ENCODE measurements at places on chromosomes 2 and 18.

- DNase-seq: no peak
Measured at GRCh38 chr18:37253394-37254235, 312.0 kb downstream of the CELF4 start.

DNA sequence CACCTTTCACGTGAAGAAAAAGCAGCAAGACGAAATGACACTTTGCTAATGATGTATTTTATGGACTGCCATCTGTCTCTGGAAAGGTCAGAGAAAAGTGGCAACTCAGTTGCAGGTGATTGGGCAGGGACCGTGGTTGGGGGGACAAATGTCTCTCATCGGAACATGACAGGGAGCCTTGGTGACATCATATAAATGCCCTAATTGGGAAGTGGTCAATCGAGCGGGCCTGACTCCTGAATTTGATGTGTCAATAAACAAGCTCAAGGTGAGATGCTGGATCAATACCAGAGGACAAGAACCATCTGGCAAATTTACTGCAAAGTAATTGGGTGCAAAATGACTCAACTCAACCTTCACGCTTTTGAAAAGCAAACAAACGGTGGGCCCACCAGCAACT is 151.9 kb upstream of the SKOR2 start:
- no peak for DNase-seq

GRCh38 chr2:233012301-233012971 is 620 bp downstream of the NGEF start:
- no peak for DNase-seq

- DNase-seq: no peak
Measured at GRCh38 chr2:17136231-17136630, 382.0 kb downstream of the RAD51AP2 start.

GRCh38 chr2:28901841-28902240 is 7.4 kb downstream of the WDR43 start:
- no peak for DNase-seq

DNA sequence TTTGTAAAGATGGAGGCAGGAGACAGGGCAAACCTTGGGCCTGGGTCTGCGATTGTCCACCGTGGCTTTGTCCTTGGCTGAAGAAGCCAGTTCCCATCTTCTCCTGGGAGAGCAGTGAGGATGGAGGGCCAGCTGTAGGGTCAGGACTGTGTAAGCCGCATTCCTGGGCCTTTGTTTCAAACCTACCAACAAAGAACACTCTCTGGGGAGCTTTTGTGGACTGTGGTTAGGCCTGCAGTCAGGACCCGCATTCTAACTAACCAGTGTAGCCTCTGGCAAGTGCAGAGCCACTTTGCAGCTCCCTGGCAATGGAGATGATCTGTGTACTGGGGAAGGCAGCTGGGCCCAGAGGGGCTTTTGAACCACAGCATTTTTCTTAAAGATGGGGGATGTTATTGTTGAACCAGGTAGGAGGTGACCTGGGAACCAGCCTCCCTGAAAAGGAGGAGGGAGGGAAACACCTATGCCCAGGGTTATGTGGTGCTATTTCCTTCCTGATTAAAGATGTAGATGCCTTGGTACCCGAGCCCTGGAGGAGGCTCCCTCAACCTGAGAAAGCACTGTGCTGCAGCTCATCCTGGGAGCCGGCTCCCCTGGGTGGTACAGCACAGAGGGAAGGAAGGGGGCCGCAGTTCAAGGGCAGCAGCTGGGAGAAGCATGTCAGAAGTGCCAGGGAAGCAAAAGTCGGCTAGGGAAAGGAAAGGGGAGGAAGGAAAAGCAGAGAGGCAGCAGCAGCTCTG is 12.7 kb upstream of the SMAD4 start:
- peak; percentile 19 for DNase-seq

DNA sequence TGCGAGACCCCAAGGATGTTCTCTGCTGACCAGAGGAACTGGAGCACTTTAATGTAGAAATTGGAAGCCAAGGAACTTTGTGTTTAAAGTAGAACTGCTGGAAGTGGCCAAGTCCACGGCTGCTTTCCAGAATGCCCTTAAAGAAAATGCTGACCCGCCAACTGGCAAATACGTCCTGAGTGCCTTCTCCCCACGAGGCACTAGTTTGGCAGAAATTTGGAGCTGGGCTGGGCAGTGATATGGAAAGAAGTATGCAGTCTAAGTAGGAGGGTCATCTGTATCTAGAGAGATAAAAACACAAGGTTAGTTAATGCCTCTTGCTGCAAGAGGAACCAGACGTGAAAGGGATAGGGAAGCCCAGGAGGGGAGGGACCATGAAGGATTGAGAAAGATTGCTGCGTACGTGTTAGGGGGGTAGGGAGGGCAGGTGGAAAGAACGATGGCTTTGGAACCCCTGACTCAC is 59.3 kb upstream of the RFX8 start:
- DNase-seq: no peak

GRCh38 chr2:56268856-56269255 is 85.1 kb downstream of the CCDC85A start:
- DNase-seq: no peak

- no peak for DNase-seq
Measured at GRCh38 chr18:75218065-75218923, 7.7 kb downstream of the TSHZ1 start.

- no peak for DNase-seq
Measured at GRCh38 chr18:69677595-69677994, 270.1 kb downstream of the CD226 start.

DNA sequence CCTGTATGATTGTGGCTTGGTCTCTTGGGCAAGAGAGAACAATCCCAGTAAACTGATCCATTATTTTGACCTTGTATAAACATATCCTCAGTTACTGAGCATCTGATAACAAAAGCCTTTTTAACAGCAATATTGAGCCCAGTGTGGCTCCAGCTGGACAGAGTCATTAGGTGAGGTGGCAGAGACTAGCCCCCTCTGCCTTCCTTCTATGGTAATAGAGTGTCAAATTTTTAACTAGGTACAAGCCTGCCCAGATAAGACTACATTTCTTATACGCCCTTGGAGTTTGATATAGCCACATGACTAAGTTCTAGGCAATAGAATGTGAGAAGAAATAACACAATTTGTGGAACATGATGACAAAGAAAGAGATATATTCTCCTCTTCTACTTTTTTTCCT is 56.2 kb downstream of the HNMT start:
- no peak for DNase-seq

- DNase-seq: no peak
Measured at GRCh38 chr2:100563407-100564247, 834 bp downstream of the PDCL3 start.

GRCh38 chr2:222424729-222425671 is 657 bp downstream of the SGPP2 start:
- DNase-seq: no peak

DNA sequence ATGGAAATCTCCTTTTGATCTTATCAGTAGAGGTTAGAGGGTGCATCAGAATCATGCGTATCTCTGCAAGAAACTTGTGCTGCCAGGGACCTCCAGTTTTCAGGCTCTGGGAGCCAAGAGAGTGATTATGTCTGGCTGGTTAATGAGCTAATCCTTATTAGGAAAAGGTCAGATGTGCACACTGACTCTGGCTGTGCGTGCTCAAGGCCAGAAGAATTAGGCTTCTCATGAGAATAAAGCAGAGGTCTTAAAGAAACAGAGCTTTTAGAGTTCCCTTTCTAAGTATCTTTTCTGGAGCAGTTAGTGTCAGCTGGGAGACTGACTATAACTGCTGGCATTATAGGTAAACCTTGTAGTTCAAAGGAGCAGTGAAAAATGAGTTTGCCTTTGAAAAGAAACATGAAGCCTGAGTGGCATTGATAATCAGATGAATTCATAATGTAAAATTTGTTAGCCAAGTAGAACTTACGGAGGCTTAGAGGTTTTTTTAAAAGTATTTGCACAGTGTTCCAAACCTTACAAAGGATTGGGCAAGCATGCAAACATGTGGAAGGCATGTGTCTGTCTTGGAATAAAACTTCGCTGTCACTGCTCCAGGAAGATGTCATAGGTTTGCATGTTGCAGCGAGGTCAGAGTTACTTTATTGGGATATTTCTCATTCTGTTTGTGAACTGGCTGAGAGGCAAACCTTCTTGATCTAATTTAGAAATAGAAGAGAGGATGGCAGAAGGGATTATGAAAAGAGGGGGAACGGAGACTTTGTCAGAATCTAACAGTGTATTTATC is 151.7 kb downstream of the ARHGAP28 start:
- DNase-seq: peak; percentile 92

GRCh38 chr2:114068438-114068837 is 178.5 kb downstream of the ACTR3 start:
- no peak for DNase-seq

- no peak for DNase-seq
Measured at GRCh38 chr2:163252199-163252598, 413.6 kb upstream of the KCNH7 start.

GRCh38 chr2:776487-776886 is 99.3 kb upstream of the TMEM18 start:
- no peak for DNase-seq

GRCh38 chr2:224196810-224197209 is 157.7 kb upstream of the SERPINE2 start:
- DNase-seq: no peak

- DNase-seq: no peak
Measured at GRCh38 chr2:235733761-235734160, 239.9 kb downstream of the AGAP1 start.

DNA sequence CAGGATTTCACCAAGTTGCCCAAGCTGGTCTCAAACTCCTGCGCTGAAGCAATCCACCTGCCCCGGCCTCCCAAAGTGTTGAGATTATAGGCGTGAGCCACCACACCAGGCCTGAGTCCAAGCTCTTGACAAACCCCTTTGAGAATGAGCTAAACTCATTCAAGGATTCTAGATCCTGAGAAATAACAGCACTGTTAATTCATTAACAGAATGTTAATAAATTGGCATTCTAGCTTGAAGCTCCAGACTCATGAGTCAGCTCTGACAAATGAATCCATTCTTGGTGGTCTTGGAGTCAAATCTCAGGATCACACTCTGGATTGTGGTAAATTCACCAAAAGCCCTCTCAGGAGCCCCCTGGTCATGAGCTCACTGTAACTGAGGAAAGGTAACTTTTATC is 1.8 kb downstream of the NARS1 start:
- no peak for DNase-seq

- no peak for DNase-seq
Measured at GRCh38 chr2:161990036-161990435, 84.0 kb downstream of the DPP4 start.

DNA sequence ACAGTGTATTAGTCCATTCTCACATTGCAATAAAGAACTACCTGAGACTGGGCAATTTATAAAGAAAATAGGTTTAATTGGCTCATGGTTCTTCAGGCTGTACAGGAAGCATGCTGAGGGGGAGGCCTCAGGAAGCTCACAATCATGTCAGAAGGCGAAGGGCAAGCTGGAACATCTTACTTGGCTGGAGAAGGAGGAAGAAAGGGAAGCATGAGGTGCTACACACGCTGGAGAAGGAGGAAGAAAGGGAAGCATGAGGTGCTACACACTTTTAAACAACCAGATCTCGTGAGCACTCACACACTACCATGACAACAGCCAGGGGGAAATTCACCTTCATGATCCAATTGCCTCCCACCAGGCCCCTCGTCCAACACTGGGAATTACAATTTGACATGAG is 95.3 kb upstream of the FAM110C start:
- DNase-seq: no peak

- DNase-seq: no peak
Measured at GRCh38 chr2:34604164-34604563, 1005.1 kb upstream of the FAM98A start.

- no peak for DNase-seq
Measured at GRCh38 chr2:13014783-13015182, 298.0 kb downstream of the TRIB2 start.

GRCh38 chr2:218216336-218216673 is 684 bp upstream of the ARPC2 start:
- DNase-seq: no peak

GRCh38 chr2:60759654-60760053 is 3.6 kb downstream of the PAPOLG start:
- no peak for DNase-seq

DNA sequence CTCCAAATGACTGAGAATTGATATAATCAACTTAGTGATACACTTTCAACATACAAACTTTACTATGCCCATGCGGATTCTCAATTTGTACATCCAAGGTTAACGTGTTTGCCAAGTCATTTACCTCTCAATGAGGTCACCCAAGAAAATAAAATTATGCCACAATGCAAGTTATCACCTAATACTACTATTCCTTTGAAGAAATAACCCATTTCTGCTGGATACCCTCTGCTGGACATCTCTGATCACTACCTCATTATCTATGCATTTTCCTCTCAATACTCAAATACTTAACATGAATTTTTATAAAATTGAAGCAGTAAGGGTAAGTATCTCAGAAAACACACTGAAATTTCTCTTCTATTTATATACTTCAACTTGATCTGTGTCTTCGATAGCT is 12.7 kb downstream of the HNRNPLL start:
- DNase-seq: no peak

DNA sequence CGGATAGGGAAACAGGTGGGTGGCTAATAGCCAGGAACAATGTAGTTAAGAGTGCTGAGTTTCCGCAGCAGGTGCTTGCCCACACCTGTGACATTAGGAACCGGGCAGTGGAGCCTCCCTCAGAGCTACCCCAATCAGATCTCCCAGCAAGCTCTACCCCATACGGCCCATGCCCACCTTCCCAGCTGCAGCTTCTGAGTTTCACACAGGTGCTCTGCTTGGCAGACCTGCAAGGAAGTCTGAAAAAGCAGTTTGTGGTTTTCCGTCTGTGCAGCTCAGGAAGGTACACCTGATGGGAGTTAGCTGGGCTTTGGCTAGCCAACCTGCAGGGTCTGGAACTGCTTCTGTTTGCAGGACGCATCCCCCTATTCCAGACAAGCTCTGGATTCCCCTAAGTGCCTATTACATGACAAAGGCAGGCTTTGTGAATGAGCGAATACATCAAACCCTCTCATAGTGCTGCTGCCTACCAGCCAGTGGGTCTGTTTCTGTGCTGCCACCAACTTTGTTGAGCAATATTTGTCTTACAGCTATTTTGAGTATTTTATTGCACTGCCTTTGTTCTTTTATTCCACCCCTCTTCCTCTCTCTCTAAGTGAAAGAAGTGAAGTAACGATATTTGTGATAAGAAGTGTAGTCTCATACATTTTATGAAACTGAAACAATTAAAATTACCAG is 24.7 kb upstream of the CEP68 start:
- DNase-seq: no peak

DNA sequence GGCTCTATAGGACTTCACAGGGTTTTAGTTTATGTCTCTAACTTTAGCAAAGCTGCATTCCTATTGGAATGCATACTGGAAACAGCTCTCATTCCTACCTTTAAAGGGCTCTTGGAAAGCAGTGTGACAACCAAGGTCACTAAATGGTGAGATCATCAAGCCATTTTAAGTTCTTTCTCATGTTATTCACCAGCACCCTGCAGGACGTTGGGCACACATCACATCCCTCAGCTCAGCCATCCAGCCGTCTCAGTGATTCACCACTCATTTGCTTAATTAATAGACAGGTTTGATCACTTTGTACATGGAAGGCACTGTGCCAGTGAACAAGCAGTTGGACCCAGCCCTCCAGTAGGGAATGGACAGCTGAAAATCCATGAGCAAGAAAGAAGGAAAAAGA is 32.2 kb upstream of the RBM44 start:
- DNase-seq: peak; percentile 42

DNA sequence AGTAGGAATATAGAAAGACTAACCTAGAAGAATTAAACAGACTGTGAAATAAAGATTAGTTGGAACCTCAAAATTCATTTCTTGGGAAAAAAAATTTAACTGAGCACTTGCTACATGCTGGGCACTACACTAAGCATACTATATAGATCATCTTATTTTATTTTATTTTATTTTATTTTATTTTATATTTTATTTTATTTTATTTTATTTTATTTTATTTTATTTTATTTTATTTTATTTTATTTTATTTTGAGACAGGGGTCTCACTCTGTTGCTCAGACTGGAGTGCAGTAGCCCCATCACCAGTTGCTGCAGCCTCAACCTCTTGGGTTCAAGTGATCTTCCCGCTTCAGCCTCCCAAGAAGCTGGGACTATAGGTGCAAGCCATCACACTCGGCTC is 74.5 kb upstream of the DSC1 start:
- no peak for DNase-seq
